ENCODE measurements at places on chromosomes 4 and X. TPM values are rescaled to one million over a fixed set of nuclear protein-coding genes. Genes with fewer than 3 reads are reported as not detected.

DNA sequence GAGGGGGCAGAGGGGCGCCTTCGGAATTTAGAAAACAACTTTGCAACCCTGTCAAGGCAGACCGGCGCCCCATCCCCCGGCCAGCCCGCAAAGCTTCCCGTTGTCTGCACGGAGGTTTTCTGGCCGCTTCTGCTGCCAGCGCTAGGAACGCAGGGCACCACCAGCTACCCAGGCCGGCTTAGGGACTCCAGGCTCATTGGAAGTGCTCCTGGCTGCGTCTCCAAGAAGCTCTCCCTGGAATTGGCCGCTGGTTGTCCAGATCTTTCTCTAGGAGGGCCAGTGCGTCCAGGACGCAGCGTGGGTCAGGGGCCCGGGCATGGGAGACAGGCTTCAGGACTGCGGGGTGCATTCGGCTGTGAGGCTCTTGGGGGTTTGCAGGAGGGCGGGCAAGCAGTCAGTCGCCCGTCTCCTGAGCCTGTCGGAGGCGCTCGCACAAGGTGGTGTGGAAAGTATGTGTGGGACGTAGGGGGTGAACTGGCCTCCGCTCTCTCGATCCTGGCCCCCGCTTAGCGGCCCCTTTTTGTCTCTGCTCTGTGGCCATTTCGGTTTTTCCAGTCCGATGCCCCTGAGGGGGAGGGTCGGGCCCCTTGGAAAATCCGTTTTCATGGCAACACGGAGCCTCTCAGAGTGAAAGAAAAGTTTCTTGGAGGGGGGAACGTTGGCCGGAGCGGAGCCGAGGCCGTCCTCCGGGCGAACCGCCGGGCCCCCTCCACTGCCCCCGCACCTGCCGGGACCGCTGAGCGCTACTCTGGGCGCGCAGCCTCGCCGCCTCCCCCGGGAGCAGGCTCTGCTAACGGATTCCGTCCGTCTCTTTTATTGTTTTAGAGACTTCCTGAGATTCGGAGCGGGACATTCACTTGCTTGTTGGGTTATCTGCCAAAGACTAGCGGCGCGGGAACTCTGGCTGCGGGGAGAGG is 810 bp upstream of the SOX3 start:
- no peak for DNase-seq
- H3K4me3 ChIP-seq, result no peak overlapping the region
- H3K27ac ChIP-seq, result no peak overlapping the region
- H3K36me3 ChIP-seq, result no peaks in the 10 kb centered on the region

GRCh38 chrX:107936434-107936730 is 45.8 kb downstream of the TEX13B start:
- no peaks in the 10 kb centered on the region for H3K27me3 ChIP-seq
- no peaks in the 10 kb centered on the region for H3K4me1 ChIP-seq
- H3K4me3 ChIP-seq, result no peak overlapping the region
- no peaks in the 10 kb centered on the region for H3K36me3 ChIP-seq
- no peak for DNase-seq
- no peak overlapping the region for H3K27ac ChIP-seq

- H3K36me3 ChIP-seq, result no peaks in the 10 kb centered on the region
- no peak overlapping the region for H3K4me3 ChIP-seq
- peaks cover 4% of the 10 kb centered on the region for H3K27me3 ChIP-seq
- H3K4me1 ChIP-seq, result peaks cover 3% of the 10 kb centered on the region
These were observed 193.2 kb upstream of the LEF1 start for GRCh38 chr4:108361886-108362285.

DNA sequence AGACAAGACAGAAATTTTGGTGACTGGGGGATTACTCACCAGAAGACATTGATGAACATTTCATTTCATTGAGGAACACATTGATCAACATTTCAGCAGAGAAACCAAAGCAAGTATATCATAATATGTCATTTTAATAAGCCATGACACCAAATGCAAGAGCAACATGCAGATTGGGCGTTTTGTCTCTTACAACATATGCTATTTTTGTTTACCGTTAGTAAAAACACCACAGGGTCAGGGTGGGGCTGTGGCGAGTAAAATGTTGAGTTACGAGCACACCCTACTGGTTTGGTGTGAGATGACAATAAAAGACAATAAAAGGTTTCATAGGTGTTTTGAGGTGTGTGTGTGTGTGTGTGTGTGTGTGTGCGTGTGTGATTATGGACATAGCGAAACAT is 294.5 kb downstream of the PDGFC start:
- DNase-seq, result no peak
- no peaks in the 10 kb centered on the region for H3K27me3 ChIP-seq
- H3K4me1 ChIP-seq, result no peaks in the 10 kb centered on the region
- no peak overlapping the region for H3K27ac ChIP-seq
- no peak overlapping the region for H3K4me3 ChIP-seq

DNA sequence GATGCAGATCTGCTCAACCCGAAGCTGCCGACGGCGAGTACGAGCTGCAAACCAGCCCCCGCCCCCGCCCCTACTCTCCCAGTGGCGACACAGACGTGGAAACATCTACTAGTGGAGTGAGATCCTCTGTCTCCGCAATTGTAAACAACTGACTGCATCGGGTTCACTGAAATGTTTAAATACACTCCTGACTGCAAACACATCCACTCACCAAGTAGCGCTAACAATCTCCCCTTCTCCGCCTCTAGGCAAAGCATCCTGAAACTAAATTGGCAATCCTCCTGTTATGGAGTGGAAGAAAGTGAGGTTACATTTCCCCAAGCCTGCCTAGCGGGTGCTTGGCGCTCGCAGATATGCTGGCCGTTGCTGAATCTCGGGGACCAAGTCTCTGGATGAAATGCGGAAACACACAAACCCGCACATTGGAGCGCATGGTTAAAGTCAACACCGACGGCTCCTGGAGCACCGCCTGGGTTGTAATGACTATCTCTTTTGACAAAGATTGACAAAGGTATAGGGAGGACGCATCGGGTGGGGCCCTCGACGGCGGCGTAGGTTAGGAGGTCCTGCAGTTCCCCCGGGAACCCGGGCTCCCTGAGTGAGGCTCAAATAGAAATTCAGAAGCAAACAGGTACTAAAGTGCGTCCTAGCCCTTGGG is 117.0 kb upstream of the TEX13C start:
- H3K27ac ChIP-seq, result no peak overlapping the region
- H3K4me1 ChIP-seq, result peaks cover 31% of the 10 kb centered on the region
- peak overlapping the region; percentile 37 for H3K4me3 ChIP-seq
- H3K27me3 ChIP-seq, result no peaks in the 10 kb centered on the region
- DNase-seq, result peak; percentile 72

DNA sequence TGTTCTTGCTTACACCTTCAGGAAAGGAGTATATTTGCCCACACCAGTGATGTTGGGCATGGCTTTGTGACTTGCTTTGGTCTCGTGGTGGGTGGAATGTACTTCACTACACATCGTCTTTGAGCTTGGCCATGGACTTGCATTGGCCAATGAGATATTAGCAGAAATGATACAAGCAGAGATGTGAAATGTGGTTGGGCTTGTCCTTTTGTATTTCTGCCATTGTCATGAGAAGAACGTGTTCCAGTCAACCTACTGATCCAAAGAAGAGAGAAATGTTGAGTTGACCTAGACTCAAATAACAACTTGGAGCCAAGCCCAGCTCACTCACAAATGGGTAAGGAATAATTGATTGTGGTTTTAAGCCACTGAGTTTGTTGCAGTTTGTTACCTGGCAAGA is 138.4 kb upstream of the ARX start:
- no peak for DNase-seq
- no peak overlapping the region for H3K4me3 ChIP-seq
- no peaks in the 10 kb centered on the region for H3K36me3 ChIP-seq
- H3K4me1 ChIP-seq, result no peaks in the 10 kb centered on the region

GRCh38 chr4:124478470-124478869 is 234.1 kb downstream of the ANKRD50 start:
- H3K36me3 ChIP-seq, result no peaks in the 10 kb centered on the region
- no peak overlapping the region for H3K27ac ChIP-seq
- no peak overlapping the region for H3K4me3 ChIP-seq
- no peaks in the 10 kb centered on the region for H3K4me1 ChIP-seq
- no peaks in the 10 kb centered on the region for H3K27me3 ChIP-seq

DNA sequence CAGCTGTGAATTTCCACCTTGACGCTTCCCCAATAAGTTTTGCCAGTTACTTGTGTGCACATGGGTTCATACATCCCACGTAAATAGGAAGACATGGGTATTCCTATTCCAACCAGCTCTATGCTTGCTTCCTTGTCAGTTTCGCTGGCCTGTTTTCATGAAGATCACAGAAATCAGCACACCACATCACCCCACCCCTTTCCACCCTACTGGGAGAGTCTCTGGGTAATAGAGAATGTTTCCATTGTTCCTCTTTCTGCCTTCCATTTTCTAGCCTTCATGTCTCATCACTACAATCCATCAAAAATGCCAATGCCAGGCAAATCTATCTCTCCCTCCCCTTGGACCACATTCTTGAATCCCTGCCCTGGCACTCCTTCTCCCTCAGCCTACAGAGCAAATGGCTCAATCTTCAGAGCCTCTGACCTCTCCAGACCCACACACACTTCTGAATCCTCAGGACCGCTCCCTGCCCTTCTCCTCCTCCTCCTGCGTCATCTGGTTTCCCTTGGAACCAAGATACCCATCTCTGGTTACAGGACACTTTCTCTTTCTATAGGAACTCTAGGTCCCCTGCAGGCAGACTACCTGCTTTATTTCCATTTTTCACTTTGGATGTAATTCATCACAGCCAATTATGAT is 323.3 kb downstream of the DHX15 start:
- H3K4me1 ChIP-seq, result no peaks in the 10 kb centered on the region
- H3K4me3 ChIP-seq, result no peak overlapping the region
- H3K36me3 ChIP-seq, result no peaks in the 10 kb centered on the region
- H3K27ac ChIP-seq, result no peak overlapping the region
- no peaks in the 10 kb centered on the region for H3K27me3 ChIP-seq

GRCh38 chrX:154775419-154776349 is 13.0 kb downstream of the DKC1 start:
- peaks cover 36% of the 10 kb centered on the region for H3K36me3 ChIP-seq
- no peak overlapping the region for H3K4me3 ChIP-seq
- no peaks in the 10 kb centered on the region for H3K4me1 ChIP-seq
- no peak overlapping the region for H3K27ac ChIP-seq

- DNase-seq, result no peak
- H3K4me3 ChIP-seq, result no peak overlapping the region
- peaks cover 4% of the 10 kb centered on the region for H3K4me1 ChIP-seq
- no peaks in the 10 kb centered on the region for H3K36me3 ChIP-seq
- no peaks in the 10 kb centered on the region for H3K27me3 ChIP-seq
These were observed 203.9 kb upstream of the VCX3A start for GRCh38 chrX:6738518-6739470.

DNA sequence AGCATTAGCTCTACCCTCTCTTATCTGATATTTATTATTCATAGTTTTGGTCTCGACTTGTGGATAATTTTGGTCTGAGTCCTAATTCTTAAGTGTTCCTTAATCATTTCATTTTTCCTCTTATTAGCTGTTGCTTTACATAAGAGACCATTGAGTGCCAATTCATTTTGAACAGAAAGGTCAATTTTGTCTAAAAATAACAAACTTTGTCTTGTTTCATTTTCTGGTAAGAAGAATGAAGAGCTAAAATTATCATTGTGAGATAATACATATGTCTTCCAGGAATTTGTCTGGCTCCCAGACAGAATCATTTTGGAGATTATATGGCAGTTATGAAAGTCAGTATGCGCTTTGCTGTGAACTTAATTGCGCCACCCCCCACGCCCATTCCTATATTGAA is 1471.8 kb downstream of the PCDH7 start:
- no peaks in the 10 kb centered on the region for H3K4me1 ChIP-seq
- no peak for DNase-seq
- no peak overlapping the region for H3K4me3 ChIP-seq
- no peaks in the 10 kb centered on the region for H3K36me3 ChIP-seq
- no peak overlapping the region for H3K27ac ChIP-seq

GRCh38 chr4:138181287-138181686 is 60.9 kb downstream of the SLC7A11 start:
- H3K36me3 ChIP-seq, result no peaks in the 10 kb centered on the region
- no peaks in the 10 kb centered on the region for H3K27me3 ChIP-seq
- H3K4me3 ChIP-seq, result no peak overlapping the region
- DNase-seq, result no peak

- H3K4me1 ChIP-seq, result no peaks in the 10 kb centered on the region
- no peak for DNase-seq
- H3K27me3 ChIP-seq, result no peaks in the 10 kb centered on the region
- no peak overlapping the region for H3K27ac ChIP-seq
- no peak overlapping the region for H3K4me3 ChIP-seq
These were observed 613.1 kb upstream of the HS3ST1 start for GRCh38 chr4:12041828-12042227.

DNA sequence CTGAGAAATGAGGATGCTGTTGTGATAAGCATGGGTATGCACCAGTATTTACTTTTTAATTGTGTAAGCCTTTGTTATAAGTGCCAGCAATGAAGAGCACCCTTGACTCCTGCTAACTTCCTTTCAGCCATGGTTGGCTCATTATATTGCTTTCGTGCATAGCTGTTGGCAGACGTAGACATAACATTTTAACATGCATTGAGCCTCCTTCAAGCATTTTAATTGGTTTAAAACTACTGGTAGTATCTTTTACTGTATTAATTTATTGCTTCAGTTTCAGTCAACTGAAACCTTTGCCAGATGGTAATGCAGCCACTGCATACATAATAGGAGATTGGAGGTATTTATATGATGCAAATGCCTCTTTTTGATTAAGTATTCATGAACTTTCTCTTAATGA is 1285.4 kb downstream of the PCDH18 start:
- no peaks in the 10 kb centered on the region for H3K4me1 ChIP-seq
- no peak for DNase-seq
- no peak overlapping the region for H3K4me3 ChIP-seq
- no peaks in the 10 kb centered on the region for H3K27me3 ChIP-seq
- no peaks in the 10 kb centered on the region for H3K36me3 ChIP-seq

GRCh38 chr4:99670409-99671073 is 12.9 kb upstream of the C4orf54 start:
- DNase-seq, result no peak
- no peaks in the 10 kb centered on the region for H3K27me3 ChIP-seq
- no peak overlapping the region for H3K27ac ChIP-seq
- no peak overlapping the region for H3K4me3 ChIP-seq

Gene RAI2
- 2.2 TPM for total RNA-seq

Gene RTL3
- not detected for total RNA-seq

Gene CFP
- 117 TPM for total RNA-seq

Gene CT83
- total RNA-seq, result not detected

Gene STBD1
- 1.4 TPM for total RNA-seq

Gene NEIL3
- 2.9 TPM for total RNA-seq

Gene SORCS2
- 0.60 TPM for total RNA-seq

Gene MAGEA3
- total RNA-seq, result not detected

Gene RBM47
- total RNA-seq, result 99.0 TPM

Measured in spleen (tissue), 13 donors.